Astrocyte of the spinal cord (primary cell): ENCODE measurements at places on chromosomes 2 and 18.
A peak's percentile ranks its signal among the peaks of the same experiment; 100 is the strongest.

DNA sequence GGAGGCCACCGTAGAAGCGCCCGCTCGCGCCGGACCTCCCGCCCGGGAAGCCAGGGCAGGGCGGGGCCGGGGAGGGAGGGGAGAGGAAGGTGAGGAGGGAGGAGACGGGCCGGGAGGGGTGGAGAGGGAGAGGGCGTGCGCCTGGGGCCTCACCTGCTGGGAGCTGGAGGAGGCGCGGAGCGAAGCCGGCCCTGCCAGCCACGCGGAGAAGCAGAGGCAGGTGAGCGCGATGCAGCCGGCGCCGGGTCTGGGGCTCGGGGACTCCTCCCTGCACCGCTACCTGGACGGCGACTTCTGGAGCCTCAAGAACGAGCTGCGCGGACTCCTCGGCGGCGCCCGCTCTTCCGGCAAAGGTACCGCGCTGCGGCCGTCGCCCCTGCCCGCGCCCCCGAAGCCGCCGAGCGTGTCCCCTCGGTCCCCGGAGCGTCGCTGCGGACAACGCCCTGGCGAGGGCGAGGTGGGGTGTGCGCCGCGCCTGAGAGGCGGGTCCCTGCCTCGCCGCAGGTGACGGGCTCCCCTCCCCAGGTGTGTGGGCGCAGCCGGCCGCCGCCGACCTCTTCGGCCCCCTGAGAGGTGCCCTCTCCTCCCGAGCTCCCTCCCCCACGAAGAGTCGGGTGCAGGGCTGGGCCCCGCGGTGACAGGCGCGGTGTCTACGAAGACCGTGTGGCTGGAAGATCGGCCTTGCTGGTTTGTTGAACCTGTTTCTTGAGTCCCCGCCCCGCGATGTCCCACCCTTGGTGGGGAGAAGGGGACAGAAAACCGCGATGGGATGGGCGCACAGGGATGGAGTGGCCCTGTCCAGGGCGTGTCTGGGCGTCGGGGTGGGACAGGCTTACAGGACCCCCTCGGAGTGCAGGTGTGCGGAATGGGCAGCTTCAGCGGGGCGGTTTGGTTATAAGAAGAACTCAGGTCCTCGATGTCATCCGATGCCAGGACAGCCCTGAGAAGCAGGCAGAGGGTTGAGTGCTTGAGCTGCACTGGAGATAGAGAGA is at the start of gene ACOXL:
ACOXL (plus strand) TSS at position 152 of the 992 bp plus-strand sequence. CDS start 35,817 bp downstream, outside the sequence.
- DNase-seq, result no peak

DNA sequence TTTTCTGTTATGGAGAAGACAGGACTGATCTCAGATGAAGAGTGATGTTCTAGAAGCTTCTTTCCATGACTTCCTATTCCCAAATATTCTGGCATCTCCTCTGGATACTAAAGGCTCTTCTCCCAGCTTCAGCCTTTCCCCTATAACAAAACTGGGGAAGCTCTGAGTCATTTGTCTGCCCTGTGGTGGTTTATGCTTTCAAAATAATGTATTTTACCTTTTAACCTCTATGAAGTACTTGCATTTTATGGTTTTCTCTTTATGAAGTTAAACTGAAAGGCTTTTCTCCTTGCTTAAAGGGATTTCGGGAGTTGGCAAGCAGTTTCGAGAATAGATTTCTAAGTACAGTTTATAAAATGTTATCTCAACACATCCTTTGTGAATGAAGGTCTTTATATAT is 104.4 kb downstream of the TANC1 start:
- DNase-seq, result peak; percentile 86

DNA sequence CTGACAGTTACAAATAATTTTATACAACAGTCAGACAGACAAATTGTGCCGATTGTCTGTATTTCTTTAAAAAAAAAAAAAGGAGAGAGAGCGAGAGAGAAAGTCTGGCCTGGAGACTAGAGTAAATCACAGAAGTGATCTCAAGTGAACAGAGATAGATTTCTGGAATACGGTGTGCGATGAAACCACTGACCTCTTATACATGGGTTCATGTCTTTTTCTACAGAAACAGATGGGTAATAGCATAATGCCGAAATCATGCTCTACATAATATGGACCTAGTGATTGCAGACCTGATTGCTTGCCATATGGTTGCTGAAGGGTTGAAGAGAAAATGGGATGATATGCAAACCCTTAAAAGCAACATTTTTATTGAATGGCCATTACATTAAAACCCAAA is 403.3 kb upstream of the FANCL start:
- no peak for DNase-seq

DNA sequence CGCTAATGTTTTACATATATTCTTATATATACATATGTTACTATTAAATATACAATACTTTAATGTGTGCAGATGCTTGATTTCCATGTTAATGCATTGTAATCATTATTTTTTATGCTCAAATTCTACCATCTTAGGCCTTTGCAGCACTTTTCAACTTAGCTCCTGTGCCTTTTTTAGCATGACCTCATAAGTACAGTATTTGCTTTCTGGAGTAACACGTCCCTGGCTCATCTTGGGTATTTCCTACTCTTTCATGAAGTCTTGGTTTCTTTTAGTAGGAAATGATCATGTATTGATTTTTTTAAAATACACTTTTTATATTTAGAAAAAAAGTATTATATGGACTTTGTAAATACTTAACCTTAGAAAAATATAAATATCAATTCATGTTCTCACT is 36.5 kb downstream of the CAB39 start:
- peak; percentile 46 for DNase-seq

DNA sequence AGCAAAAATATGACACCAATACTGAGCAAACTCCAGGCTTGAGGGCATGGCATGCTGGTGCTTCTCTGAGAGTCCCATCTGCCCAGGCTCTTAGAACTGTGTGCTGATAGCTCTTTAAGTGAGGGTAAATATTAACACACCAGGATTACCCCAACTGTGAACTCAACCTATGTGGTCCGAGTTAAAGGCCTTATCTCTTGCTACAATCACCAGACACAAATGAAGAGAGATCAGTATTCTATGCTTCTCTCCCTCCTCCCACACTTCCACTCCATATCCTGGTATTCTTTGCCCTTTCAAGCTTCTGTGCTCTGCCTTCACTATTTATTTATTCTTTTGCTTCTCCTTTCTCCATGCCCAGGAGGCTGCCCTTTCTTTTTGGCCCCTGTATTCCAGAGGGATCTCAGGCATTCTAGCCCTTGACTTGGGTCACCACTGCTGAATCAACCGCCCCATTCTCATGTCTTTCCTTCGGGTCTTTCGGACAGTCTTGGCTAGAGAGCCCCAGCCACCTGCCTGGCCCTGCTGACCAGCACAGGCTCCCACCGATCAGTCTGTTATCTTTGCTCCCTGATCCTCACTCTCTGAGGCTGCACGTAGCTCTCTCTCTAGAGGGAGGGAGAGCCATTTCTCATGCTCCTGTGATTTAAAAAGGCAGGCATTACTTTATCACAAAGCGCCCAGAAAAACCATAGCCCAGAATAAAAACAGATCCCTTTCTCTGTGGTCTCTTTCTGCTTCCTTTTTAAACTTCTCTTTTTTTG is 17.2 kb upstream of the HK2 start:
- DNase-seq, result no peak

DNA sequence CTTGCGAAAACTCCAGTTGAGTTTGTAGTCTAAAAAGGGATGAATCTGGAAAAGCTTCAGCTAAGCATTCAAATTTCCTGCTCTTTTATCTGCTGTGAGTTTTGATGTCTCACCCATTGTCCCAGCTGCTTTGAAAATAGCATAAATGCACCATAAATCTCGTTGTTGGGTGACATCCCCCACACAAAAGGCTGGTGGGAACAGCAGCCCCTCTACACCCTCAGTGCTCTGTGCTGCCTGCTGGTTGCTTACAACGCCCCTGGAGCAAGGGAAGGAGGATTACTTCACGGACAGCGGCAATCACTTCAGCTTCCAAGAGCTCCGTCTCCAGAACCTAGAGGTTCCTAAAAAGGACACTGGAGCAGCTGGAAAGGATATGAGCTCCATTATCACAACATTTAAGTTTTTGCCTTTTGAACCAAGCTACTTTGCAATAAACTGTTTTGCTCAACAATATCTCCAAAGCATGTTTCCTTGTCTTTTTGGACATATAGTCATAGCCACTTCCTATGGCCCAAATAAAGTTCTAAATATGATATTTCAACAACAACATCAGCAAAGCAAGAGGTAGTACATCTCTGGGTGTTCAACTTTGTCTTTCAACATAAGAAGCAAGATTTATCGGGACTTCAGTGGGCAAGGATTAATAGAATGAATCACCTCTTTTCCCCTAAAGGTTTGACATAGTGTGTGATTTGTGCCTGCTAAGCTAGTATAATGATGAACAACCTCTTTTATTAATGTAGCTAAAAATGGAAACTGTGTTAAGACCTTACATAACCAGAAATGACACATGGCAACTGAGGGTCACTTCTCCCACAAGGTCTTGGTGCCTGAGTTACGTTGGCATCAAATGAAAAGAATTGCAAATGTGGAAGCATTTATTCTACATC is 413.5 kb downstream of the TXNL1 start:
- no peak for DNase-seq

DNA sequence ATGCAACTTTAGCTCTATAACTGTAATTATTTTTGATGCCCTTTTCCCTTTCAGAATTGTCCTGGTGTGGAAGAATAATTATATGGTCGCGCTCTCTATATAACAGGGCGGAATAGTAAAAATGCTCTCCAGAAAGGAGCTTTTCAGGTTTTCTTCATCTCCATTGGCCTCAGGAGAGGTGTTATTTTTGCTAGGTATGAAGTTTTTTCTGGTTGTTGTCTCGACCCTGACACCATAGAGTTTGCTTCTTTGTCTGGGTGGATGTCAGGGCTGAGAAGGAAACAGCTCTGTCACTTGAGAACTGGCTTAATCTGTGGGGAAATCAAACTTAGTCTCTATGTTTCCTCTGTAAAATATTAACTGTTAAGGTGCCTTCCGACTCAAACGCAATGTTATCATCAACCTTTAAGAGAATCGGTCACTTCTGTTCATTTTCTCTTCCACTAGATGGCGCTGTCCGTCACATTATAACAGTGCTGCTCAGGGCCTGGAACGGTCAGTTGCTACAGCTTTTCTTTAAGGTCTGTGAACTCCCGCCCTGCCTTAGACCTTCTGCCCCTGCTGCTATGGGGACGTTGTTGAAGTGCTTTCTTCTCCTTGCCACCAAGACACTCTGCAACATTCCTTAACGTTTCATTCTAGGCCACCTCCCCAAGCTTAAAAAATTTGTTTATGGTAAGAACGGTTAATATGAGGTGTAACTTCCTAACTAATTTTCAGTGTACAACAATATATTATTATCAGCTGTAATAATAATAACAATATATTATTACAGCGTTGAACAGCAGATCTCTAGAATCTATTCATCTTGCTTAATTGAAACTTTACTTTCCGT is 23.8 kb upstream of the SERPINB12 start:
- DNase-seq, result peak; percentile 76

DNA sequence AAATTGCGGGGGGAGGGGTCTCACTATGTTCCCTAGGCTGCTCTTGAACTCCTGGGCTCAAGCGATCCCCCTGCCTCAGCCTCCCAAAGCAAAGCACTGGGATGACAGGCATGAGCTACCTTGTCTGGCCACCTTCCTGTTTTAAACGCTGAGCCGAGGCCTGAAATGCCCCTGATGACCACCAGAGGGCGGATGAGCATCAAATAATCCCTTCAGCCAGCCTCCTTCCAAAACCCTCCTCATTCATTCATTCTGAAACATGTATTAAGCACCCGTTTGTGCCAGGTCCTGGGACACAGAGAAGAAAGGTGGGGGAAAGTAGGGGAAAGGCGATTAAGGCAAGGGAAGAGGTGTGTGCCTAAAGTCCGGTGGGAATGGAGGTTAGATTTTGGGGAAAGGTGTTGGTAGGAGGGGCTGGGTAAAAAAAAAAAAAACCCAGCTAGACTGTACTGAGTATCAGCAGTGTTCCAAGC is 30.7 kb upstream of the PTMA start:
- peak; percentile 81 for DNase-seq

DNA sequence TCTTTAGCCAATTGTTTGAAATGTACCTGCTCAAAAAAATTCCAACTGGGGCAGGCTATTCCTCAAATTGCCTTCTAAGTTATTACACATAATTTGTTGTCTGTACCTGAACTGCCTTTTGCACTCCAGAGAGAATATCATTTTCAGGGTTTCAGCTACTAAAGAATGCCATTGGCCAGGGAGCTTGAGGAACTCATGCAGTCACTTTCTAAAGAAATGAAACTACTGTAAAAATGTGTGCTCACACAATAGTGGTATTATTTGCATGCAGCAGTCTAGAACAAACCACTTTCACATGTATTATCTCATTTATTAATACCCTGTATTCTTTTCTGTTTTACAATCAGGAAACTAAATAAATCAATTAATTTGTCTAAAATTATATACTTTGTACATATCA is 152.2 kb downstream of the PID1 start:
- DNase-seq, result no peak

DNA sequence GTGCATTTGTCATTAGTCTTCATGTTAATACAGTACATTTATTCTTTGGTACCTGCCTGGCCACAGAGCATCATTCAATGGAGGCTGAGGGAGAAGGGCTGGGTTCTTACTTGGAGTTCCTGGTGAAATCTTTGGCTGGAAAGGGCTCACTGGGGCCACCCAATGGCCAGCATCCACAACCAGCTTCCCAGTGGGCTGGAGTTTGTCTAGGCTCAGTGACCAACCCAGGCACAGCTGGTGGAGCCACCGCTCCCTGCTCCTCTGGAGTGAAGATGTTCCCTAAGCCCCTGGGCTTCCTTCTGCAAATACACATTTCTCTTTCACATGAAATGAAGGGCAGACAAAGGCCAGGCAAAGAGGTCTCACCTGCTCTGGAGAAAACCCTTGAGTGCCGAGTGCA is 34.4 kb downstream of the EHD3 start:
- DNase-seq, result no peak

- DNase-seq, result no peak
These were observed 136.9 kb upstream of the CAB39 start for GRCh38 chr2:230575642-230576324.

DNA sequence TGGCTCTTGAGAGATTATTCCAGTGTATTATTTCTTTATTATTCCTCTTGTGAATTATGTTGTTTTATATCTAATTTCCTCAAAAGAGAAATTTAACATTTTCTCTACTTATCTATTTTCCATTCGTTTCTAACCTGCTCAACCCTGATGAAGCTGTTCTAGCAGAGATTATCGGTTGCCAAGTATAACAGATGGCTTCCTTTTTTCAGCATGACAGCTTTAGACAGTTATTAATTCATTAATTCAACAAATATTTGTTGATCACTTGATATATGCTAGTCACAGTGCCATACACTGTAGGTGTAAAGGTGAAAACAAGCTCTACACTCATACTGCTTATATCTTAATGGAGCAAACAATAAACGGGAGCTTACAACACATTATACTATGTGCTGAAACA is 137.9 kb upstream of the UBE2E3 start:
- DNase-seq, result no peak

DNA sequence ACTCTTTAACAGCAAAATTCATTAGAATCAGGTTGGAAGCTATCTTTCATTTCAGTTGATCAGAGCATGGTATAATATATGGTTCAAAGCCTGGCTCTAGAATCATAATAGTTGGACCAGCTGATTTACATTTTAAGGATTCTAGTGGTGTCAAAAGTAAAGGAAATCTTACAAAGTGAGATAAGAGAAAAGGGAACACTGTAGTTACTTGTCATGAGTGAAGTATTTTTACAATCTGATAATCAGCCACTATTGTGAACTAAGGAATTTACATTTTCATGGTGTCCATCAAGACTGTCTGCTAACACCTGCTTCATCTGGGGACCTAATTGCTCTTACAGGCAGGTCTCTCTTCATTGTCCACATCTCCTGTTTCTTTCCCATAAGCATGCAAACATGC is 161.1 kb downstream of the SLC39A10 start:
- DNase-seq, result no peak
